Kidney capillary endothelial cell (primary cell): ENCODE measurements at places on chromosomes 12 and 14.

- no peak for DNase-seq
Observed at GRCh38 chr12:108788911-108789310, 57.6 kb upstream of the CORO1C start.

GRCh38 chr12:90020881-90021280 is 312.2 kb upstream of the ATP2B1 start:
- DNase-seq: no peak

DNA sequence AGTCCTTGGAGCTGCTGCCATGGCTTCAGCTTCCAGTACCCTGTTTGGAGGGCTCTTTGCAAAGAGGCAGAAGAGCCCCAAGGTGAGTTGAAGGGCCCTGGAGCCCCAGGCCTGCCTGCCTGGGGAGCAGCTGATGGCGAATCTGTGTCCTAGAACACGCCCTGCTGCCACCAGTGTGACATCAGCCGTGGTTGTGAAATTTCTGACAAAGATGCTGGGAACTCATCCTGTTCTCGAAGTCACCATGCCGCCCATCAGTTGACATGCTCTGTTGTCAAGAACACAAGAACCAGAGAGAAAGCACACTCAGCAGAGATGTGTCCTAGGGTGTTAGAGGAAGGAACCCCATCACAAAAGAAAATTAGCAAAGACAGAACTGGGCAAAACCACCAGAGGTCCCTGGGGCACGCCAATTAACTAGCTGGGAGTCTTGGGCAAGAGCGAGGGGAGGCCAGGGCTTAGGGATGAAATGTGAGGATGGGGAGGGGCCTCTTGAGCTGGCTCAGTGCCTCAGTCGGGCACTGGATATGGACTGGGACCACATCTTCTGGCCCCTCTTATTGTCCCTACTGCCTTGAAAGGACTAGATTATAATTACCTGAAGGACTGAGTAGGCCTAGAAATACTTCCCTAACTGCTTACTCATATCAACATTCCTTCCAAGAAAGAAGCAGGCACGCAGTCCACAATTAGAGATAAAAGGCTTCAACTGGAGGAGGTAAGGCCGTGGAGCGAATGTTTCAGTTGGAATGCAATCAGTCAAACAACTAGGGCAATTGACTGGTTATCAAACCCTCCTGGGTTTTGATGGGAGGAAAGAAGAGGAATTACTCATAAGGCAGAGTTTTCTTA is 163.1 kb downstream of the CACNA1C start:
- no peak for DNase-seq

DNA sequence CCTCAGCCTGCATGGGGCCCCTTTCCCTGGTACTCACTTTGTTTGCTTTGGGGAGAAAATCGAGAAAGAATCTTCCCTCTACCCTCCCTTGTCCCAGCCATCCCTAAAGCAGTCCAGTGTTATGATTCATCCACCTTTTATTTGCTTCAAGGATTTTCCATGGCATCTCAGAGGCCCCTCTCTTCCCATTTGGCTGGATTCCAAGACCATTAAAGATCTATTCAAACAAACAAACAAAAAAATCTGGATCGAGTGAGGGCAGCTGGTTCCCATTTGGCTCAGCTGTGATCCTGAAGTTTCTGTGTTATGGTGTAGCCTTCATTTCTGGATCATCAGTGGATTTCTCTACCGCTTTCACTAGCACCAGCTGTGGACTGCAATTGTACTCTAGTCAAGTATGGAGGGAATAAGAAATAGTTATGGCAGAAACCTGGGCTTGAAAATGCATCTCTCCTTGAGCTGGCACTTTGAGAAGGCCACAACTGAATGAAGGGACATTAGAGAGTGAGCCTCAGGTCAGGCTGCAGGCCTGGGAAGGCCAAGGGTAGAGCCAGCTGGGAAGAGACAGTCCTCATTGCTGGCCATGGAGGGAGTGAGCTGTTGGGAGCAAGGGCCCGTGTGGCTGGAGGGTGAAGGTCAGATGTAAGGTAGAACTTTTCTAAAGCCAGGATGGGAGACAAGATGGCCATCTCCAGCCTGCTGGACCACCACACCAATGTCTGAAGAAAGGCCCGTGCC is 13.7 kb downstream of the KRT71 start:
- no peak for DNase-seq

DNA sequence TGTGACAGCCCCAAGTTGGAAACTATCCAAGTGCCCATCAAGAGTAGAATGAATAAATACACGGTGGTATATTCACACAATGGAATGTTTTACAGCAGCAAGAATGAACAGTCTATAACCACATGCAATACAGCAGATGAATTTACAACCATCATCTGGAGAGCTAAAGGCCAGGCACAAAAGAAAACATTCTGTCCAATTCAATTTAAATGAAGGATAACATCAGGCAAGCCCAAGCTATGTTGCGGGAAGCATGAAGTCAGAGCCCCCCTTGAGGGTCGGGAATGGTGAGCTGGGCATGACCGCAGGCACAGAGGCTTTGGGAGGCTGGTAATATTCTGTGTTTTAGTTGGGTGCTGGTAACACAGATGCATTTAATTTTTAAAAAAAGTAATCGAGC is 76.0 kb downstream of the SYNE3 start:
- no peak for DNase-seq

- DNase-seq: no peak
Observed at GRCh38 chr14:38593476-38593875, 337.6 kb upstream of the CLEC14A start.

DNA sequence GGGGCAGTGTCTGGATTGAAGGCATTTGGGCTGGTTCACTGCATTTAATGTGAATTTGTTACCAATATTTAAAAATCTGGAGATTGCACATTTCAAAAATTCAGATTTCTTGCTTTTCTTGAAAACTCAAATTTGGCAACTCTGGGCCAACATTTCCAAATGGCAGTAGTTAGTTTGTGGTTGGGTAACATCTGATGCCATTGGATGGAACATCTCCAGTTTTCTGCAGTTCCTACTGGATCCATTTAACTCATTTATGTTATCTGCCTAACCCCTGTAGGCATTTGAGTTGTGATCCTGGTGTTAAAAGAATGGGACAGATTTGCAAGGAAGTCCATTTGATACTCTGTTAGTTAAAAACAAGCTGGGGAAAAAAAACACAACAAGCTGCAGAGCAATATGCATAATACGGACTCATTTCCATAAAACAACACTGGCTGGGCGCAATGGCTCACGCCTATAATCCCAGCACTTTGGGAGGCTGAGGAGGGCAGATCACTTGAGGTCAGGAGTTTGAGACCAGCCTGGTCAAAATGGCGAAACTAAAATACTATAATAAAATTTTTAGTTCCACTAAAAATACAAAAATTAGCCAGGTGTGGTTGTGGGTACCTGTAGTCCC is 7.9 kb downstream of the EIF2B2 start:
- DNase-seq: no peak

- DNase-seq: peak; percentile 69
Observed at GRCh38 chr14:59332727-59333126, 132.5 kb downstream of the GPR135 start.

GRCh38 chr14:75260025-75260763 is 18.4 kb upstream of the FOS start:
- DNase-seq: no peak

- no peak for DNase-seq
Observed at GRCh38 chr12:48202766-48203165, 326 bp downstream of the OR10AD1 start.

DNA sequence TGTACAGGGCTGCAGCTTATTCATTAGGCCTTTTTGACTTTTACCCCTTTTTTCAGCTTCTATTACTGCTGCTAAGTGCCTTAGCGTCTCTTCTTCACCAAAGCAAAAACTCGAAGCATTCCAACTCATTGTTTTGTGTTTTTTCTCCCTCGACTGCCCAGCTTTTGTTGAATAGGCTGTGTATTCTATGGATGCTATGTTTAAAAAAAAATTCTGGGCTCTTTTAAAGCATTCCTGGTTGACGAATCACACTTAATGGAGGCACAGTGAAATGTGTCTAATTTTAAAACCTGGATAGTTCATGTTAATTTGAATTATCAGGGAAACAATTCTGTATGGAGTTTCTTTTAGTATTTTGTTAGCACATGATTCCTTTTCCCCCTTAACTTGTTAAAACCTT is 29.7 kb downstream of the KTN1 start:
- peak; percentile 32 for DNase-seq

- no peak for DNase-seq
Observed at GRCh38 chr12:92558806-92559205, 144.0 kb upstream of the PLEKHG7 start.

GRCh38 chr12:6234214-6234613 is 34.0 kb downstream of the CD9 start:
- no peak for DNase-seq

DNA sequence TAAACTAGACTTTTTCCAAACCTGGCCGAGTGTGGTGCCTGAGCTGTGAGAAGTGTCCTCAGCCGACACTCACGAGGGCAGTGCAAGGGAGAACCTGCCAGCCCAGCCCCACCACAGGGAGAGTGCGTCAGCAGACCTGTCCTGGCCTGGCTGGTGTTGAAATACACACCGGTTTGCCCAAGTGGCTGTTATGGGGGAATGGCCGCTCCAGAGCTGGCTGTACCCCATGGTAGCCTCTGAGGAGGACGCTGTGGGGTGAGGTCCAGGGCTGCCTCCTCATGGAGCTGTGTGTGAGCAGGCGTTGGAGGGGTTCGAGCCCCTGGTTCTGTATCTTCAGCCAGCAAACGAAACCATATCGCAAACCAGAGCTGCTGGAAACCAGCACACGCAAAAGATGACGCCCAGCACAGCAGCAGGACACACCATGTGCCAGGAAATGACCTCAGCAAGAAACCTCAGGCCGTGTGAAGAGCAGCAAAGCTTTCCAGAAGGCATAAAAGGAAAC is 9.4 kb downstream of the ANKRD9 start:
- peak; percentile 78 for DNase-seq

DNA sequence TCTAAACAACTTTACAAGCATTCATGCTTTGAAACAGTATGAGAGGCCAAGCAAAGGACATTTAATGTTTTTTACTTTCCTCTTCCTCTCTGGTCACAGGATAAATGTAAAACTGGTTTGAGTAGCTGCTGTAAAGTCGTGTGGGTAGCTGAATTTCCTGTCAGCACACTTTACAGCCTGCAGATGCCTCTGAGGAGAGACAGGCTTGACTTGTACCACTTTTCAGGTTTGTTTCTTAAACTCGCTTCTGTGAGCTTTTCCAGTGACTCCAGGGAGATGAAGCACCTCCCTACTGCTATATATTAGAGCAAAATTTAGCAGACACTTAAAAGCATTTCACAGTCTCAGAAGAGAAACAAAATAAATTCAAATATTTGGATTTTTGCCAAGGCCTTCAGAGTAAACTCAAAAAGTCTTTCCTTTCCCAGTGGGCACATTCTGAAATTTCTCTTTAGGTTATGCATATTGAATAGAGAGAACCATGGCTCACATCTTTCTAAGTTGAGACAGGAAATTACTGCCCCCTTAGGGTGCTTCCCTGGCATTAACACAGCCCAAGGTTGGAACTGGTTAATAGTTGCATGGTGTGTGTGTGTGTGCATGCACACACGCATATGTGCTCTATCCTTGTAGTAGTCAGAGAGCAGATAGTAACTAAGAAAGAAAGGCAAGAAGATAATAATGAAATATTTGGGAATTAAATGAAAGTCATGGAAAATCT is 557.3 kb upstream of the MIS18BP1 start:
- no peak for DNase-seq

- peak; percentile 18 for DNase-seq
Observed at GRCh38 chr12:53618275-53618674, 7.9 kb downstream of the ATF7 start.

DNA sequence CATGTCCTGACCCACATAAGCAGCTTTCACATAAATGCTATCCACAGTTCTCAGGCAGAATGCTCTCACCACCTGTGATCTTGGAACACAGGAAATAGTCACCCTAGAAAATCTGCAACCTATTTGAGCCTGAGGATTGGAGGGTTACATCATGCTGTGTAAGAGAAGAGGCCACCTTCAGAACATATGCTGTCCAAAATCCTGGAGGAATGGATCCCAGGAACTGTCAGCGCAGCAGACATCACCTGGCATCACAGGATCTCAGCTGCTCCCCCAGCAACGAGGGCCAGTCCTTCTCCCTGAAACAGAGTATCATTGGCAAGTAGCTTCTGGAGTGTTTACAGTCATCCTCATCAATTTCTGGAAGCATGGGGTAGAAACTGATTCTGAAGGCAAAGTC is 63.2 kb upstream of the LTA4H start:
- DNase-seq: no peak

DNA sequence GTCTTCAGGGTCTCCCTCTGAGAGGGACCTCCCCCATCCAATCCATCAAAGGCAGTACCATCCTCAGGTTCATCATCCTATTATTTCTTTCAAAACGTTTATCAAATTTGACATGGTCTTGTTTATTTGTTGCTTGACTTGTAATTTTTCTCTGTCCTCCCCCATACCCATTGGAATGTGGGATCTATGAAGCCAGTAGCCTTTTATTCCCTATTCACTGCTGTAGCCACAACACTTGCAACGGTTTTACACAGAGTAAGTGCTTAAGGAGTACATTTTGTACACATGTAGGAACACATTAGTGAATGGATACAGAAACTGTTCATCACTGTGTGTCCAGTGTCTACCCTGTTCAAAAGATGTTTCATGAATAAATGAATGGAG is 41.5 kb downstream of the IGF1 start:
- no peak for DNase-seq

DNA sequence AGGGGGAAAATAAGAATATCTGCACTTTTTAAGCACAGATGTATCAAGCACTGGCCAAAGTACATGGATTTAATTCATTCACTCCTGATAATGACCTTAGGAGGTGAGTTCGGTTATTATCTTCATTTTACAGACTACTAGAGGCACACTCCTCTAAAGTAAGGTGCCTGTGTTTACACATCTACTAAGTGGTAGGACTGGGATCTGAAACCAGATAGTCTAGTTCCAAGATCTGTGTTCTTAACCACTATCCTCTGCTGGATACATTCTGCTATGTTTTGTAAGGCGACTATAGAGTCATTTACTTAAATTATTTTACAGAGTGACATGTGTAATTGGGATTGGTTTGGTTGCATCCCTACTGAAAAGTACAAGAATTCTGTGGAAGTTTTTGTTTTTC is 175.3 kb downstream of the ESR2 start:
- DNase-seq: no peak

DNA sequence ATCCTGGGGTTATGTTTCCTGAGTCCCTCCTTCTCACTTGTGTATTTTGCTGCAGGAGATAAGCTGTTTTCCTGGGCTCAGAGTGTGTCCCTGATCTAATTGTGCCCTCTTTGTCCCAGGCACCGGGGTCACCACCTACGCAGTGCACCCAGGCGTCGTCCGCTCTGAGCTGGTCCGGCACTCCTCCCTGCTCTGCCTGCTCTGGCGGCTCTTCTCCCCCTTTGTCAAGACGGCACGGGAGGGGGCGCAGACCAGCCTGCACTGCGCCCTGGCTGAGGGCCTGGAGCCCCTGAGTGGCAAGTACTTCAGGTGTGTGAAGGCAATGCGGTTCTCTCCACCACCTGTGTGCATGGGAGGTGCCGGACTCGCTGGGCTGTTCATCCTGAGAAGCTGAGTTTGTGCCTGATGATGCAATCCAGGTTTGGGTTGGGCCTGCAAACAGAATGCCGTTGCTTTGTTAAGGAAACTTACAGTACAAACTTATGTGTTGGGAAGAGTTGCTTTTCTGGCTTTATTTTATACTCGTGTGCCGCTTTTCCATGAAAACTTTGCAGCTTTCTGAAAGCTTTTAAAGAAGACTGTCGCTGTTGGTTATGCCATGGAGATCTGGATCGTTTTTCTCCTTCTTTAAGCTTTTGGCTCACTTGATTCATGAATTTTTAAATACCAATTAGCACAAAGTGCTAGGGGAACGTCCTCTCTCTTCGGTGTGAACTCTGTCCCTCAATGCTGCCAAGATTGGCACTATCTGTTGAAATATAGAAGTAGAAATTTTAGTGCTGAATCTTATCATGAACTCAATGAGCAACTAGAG is 27.6 kb downstream of the RDH12 start:
- no peak for DNase-seq
